ENCODE measurements at places on chromosomes 2 and 18.

- DNase-seq = no peak
Measured at GRCh38 chr18:42712065-42712464, 403.4 kb downstream of the RIT2 start.

GRCh38 chr18:58867281-58867961, 2.7 kb downstream of the ZNF532 start:
- no peak for DNase-seq

- DNase-seq = no peak
Measured at GRCh38 chr2:121650315-121650930, 1.2 kb upstream of the CLASP1 start.

DNA sequence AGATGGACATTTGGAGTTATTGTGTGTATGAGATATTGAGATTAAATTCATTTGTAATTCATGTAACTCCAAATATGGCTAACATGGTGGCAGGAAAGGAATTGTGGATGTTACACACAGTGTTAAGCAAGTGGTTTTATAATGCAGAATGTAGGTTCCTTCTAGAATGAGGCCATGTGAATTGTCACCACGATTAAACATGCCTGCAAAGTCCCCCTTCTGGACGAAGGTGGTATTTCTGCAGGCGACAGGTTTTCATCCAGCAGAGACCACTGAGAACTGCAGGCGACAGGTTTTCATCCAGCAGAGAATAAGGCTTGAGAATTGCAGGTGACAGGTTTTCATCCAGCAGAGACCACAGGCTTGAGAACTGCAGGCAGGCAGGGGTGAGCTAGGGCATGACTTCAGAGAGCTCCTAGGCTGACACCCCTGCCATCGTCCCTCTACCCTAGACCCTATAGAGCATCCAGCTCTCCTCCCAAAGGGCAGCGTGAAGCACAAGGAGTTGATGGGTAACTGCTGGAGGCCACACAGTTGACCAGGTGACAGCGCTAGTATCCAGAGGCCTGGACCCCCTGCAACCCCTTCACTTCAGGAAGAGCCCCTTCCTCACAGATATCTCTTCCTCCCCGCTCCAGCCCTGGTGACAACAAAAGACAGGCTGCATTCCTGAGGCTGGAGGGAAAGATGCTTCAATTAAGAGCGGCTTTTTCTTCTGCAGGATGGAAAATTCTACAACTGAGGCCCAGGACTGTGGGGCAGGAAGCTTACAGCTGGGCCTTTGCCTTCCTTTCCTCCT, 175.8 kb downstream of the LOXHD1 start:
- peak; percentile 64 for DNase-seq

DNA sequence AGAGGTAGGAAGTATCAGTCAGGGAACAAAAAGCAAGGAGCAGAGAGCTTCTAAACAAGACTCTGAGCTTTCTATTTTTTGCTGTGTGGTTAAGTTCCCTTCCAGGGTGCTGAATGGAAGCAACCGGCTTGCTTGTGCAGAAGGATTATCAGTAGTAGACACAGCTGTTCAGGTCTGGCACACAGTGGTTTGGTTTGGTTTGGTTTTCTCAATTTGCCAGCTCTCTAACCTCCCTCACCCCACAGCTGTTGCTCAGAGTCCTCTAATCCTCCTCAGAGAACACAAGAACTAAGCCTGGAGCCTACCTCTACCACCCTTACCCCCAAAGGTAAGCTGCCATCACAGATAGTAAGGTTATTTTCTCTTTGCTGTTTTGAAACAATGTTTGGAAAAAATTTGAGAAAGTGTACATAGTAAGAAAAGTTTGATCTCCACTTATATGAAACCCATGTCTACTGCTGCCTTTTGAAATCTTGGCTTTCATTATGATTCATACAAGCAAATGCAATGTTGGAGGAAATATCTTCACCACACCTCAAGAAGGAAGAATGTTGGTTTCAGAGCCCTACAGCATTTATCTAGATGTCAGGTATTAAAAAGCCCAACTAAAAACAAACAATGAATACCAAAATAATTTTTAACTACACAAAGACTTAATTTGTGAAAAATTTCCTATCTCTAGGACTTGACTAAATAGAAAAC, 255.3 kb downstream of the NR4A2 start:
- DNase-seq = no peak

- no peak for DNase-seq
Measured at GRCh38 chr2:4549666-4550210, 846.4 kb downstream of the DCDC2C start.

DNA sequence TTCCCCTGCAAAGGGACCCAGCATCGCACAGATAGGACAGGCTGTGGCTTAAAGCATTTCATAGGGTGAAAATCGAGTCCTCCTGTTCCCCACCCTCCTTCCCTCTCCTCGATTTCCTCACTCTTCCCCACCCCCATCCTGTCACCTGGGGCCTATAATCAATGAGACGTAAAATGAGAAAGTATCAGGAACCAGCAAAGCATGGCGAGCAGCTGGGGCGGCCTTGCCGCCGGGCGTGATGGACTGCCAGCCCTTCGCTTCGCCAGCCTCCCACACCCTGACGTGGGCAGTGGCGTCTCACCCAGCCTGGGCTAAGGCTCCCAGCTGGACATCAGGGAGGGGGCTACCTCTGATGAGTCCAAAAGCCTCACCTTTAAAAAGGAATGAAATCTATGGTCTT, 11.1 kb downstream of the SLC30A3 start:
- no peak for DNase-seq

DNA sequence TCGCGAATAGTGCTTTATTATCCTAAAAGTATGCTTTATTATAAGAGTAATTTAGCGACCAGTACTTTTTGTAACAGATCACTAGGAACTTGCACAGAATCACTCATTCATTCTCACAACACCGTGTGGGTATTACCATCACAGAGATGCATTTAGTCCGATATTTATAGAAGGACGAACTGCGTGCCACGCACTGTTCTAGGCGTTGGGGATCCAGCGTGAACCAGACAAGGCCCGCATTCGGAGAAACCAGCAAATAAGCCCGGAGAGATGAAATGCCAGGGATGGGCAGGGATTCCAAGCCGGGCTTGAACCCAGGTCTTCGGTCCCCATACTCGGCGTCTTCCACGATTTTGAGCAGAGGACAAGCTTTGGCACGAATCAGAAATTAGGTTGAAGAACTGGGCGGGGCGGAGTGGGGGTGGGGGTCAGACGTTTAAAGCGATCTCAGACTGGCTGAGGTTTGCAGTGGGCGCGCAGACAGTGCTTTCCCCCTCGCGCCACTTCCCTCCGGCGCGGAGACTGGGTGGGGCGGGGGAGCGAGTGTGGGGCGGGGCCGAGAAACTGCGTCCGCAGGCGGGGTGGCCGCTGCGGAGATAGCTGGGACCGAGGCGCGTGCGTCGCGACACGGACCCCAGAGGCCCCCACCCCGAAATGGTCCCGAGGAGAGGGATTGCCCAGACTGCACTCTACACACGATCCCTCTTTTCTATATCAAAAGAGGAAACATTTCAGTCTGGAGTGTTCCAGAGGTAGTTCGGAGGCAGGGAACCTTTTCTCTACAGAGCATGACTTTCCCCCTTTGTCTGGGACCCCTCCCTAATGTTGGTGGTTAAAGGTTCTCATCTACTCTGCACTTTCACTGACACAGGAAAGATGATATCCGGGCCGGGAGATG, 1.1 kb upstream of the CXCR4 start:
- peak; percentile 80 for DNase-seq

DNA sequence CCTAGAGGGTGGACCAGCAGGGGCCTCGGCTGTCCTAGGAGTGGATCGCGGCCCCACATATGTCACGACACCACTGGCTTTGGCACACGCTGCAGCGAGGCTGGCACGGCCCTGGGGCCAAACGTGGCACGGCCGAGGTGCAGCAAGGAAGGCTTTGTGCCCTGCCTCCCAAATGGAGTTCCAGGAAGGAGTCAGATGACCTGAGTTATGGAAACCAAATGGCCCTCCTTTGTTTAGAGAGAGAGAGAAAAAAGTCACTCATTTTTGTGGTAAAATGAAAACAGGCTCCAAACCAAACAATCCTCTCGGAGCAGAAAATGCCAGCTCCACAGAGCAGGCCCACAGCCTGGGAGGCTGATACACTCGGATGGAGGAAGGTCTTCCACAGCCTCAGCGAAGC, 105.6 kb downstream of the ANTXR1 start:
- no peak for DNase-seq

GRCh38 chr2:12718015-12718671, 1.4 kb downstream of the TRIB2 start:
- peak; percentile 73 for DNase-seq

DNA sequence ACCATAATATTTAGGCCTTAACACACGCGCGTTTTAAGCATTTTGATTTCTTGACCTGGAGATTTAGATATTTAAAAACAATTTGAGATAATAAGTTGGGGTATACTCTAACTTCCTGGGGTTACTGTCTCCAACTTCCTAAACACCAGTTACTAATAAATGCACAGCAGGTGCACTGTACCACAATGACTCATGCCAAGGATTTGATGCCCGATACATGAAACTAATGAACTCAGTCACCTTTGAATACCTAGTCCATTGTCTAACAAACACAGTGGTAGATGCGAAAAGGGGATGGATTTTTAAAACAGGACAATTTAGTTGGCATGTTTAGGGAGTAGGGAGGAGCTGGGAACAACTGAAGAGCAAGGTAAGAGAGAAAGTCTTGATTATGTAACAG, 21.2 kb downstream of the CABYR start:
- DNase-seq = no peak

DNA sequence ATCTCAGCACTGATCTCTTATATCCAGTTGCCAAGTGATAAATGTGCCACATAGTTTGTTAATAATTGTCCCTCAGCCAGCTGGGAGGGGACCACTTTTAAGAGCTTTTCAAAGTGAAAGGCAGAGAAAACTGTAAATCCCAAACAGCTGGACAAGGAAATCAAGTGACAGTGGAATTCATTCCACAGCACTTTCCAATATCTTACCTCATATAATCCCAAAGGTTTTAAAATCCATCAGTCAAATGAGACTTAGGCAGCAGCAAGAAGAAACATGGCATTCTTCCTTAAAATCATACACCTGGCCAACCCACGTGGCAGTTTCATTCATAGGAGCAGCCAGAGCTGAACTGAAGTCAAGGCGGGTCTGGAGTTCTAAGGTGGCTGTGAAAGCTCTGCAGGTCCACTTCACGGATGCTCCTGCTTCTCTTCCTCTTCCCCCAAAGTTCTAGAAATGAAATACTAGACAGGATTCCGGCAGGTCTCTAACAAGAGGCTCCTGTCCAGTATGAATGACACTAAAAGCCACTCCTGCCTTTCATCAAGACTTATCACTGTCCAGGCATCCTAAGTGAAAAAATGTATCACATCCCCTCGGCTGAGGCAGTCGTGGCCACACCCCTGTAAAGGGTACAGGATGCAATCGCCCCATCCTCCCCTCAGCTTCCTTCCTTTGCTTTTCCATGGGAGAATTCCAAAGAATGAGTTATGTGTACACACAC, 190.4 kb upstream of the STK17B start:
- DNase-seq = no peak

DNA sequence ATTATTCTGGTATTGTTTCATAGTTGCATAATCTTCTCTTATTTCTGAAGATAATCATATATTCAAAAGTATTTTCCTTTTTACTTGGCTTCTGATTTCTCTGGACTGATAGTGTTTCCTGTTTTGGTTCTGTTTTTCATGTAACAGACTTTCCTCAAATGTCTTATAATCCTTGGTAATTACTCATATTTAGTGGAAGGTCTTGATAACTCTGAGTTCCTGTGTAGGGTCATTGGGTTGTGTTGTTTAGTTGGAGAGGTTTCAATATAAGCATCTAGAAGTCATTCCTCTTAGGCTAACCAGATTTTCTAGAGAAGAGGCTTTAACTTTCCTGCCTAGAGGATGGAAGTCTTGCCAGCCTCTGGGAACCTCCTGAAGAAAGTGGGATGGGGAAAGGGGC, 23.8 kb downstream of the MFSD6 start:
- DNase-seq = no peak

- DNase-seq = no peak
Measured at GRCh38 chr2:224820283-224820991, 104.3 kb upstream of the CCDC195 start.

DNA sequence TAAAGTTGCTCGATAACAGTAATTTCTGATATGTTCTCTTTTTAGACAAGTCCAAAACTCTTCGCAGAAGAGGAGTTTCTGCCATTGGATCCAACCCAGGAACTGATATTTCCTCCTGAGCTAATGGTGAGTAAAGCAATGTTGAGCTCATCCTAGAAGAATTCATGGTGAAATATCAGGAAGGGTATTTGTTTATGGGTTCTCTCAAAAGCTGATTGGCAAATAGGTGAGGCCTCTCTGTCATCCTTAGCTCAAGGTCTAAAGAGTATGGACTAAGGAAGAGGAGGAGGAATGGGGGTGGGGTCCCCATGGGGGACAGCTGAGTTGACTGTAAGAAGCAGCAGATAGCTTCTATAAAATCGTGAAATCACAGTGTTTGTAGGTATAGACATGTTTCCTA, 18.2 kb downstream of the AOX1 start:
- no peak for DNase-seq

DNA sequence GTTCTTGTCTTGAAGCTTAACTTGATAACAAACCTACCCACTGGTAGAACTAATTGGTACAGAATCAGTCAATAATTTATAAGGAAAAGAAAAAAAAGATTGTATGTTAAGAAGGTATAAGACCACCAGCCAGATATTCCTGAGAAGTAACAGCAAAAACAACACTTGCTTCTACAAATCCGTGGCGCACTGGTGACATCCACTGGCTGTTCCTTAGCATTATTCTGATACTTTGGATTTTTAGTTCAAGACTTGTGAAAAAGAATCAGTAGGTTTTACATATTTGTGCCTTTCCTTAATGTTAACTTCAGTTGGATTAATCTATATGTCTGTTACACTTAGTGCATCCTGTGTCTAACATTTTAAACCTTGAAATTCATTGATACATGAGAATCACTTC, 141.8 kb downstream of the GRB14 start:
- no peak for DNase-seq

DNA sequence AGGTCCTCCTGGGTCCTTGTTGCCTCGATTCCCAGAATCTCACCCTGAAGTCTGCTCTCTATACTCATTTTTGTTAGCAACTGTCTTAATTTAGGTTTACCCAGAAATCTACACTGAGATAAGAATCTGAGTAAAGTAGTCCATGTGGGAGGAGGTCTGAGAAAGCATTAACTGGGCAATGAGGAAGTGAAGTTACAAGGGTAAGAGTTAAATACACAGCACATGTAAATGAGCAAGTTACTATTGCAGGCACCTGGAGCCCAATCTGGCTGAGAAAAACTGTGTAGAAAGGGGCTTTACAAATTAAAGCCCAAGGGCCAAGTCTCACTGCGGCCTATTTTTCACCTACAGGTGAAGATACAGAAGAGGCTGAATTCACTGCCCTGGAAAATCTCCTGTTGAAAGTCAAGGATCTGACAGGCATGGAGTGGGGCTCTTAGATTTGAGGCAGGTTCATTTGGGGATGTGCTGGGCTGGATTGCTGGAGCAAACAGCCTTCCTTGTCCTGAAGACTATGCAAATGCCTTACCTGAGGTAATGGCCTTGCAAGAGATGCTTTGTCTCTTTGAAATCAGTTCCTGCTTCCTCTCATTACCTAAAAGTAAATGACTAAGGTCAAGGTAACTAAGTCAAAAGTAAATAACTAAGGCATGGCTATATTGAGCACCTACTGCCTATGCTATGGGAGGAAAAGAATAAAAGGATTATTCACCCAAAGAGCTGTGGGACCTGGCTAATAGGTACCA, 84.4 kb upstream of the DYNAP start:
- no peak for DNase-seq

- no peak for DNase-seq
Measured at GRCh38 chr18:49757513-49758262, 55.6 kb downstream of the ACAA2 start.

- no peak for DNase-seq
Measured at GRCh38 chr2:27798948-27799645, 27.6 kb downstream of the MRPL33 start.

Data from activated T-cell treated with anti-CD3 and anti-CD28 coated beads, Interleukin-2, amount 50 U/mL, for 24 hours (primary cell).